ENCODE measurements at places on chromosomes 12 and 14.

DNA sequence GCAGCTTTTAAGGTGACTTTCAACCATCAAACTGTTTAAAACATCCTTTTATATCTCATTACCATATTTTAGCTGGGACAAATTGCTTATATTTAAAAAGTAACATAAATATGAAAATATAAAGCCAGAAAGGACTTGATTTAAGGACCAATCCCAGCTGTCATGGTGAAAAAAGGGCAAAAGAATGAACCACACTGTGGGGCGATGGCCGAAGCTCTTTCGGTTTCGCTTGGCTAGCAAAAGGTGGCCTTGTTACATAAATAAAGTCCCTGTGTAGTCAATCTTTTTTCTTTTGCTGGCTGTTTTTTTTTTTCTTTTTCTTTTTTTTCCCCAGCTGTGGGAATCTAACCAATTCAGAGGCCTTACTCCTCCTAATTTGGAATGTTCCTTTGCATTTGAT is 50.9 kb downstream of the FBXO33 start:
- H3K27ac ChIP-seq: no peak overlapping the region
- DNase-seq: no peak
- no peak overlapping the region for H3K4me3 ChIP-seq

- peak overlapping the region; percentile 55 for H3K4me3 ChIP-seq
- H3K27ac ChIP-seq: peak overlapping the region; percentile 90
- peak; percentile 42 for DNase-seq
- no peaks in the 10 kb centered on the region for H3K36me3 ChIP-seq
Measured at GRCh38 chr12:59040656-59041055, 120.4 kb upstream of the LRIG3 start.

GRCh38 chr14:49106741-49107667 is 479.2 kb downstream of the RPS29 start:
- H3K4me1 ChIP-seq: no peaks in the 10 kb centered on the region
- H3K27me3 ChIP-seq: no peaks in the 10 kb centered on the region
- H3K36me3 ChIP-seq: no peaks in the 10 kb centered on the region
- DNase-seq: no peak
- no peak overlapping the region for H3K27ac ChIP-seq

GRCh38 chr12:107226126-107226525 is 132.8 kb upstream of the CRY1 start:
- no peaks in the 10 kb centered on the region for H3K36me3 ChIP-seq
- H3K4me1 ChIP-seq: no peaks in the 10 kb centered on the region
- H3K27me3 ChIP-seq: peaks cover 13% of the 10 kb centered on the region
- H3K27ac ChIP-seq: no peak overlapping the region

DNA sequence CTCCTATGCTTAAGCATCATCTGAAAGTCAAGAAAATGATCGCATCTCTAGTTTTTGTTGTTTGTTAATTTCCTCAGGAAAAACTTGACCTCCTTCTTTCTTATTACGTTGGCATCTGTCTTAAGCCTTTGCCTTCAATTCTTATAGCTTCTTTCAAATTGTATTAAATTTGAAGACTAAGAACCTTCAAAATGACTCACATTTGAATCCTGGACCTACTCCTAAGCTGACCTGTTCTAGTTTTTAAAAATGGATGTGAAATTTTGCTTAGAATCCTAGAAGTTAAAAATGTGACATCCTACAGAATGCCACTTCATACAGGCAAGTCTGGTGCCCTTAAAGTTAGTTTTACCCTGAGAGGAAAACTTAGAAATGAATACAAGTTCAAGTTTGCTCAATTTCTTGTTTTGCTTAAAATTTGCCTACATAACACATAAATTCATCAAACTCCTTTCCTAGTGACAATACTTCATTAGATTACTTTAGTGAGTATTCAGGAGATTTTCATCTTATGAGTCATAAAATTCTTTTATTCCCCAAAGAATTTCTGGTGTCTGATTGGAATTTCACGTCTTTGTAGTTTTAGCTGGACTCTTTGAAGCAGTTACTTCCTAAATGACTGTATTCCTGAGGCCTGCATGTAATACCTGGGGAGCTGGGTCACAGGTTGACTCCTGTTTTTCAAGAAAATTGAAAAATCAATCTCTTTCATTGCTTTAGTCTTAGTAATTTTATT is 152.3 kb downstream of the MSRB3 start:
- H3K4me3 ChIP-seq: no peak overlapping the region
- peaks cover 36% of the 10 kb centered on the region for H3K4me1 ChIP-seq
- DNase-seq: no peak
- no peaks in the 10 kb centered on the region for H3K27me3 ChIP-seq
- H3K36me3 ChIP-seq: no peaks in the 10 kb centered on the region

- peaks cover 16% of the 10 kb centered on the region for H3K4me1 ChIP-seq
- DNase-seq: no peak
- H3K36me3 ChIP-seq: no peaks in the 10 kb centered on the region
Measured at GRCh38 chr14:94338023-94338422, 14.9 kb upstream of the SERPINA6 start.

- peak; percentile 99 for DNase-seq
- H3K4me3 ChIP-seq: peak overlapping the region; percentile 58
- H3K4me1 ChIP-seq: peaks cover 6% of the 10 kb centered on the region
- H3K27ac ChIP-seq: no peak overlapping the region
- peaks cover 49% of the 10 kb centered on the region for H3K27me3 ChIP-seq
Measured at GRCh38 chr12:113152835-113153814, 3.6 kb downstream of the CFAP73 start.

- H3K27me3 ChIP-seq: no peaks in the 10 kb centered on the region
- H3K36me3 ChIP-seq: no peaks in the 10 kb centered on the region
- H3K27ac ChIP-seq: no peak overlapping the region
- DNase-seq: no peak
- peaks cover 7% of the 10 kb centered on the region for H3K4me1 ChIP-seq
Measured at GRCh38 chr14:53127832-53128231, 25.3 kb downstream of the DDHD1 start.

DNA sequence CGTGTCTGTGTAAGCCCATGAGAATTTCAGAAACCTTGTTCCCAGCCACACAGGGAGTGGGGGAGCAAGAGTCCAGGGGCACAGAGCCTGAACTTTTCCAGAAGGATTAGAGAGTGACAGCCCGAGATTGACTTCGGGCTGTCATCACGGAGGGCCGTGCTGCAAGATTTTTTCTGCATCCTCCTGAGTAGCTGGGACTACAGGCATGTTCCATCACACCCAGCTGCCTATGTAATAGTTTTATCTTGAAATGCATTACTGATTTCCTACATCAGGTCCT is 14.4 kb downstream of the EVL start:
- H3K27ac ChIP-seq: peak overlapping the region; percentile 74
- H3K4me3 ChIP-seq: no peak overlapping the region
- no peak for DNase-seq
- no peaks in the 10 kb centered on the region for H3K27me3 ChIP-seq
- peaks cover 28% of the 10 kb centered on the region for H3K4me1 ChIP-seq
- H3K36me3 ChIP-seq: no peaks in the 10 kb centered on the region

GRCh38 chr14:36656687-36657398 is 4.8 kb upstream of the PAX9 start:
- no peak overlapping the region for H3K27ac ChIP-seq
- H3K4me3 ChIP-seq: no peak overlapping the region
- H3K36me3 ChIP-seq: no peaks in the 10 kb centered on the region
- DNase-seq: peak; percentile 73
- no peaks in the 10 kb centered on the region for H3K4me1 ChIP-seq

GRCh38 chr14:90698379-90698869 is 117.8 kb downstream of the TTC7B start:
- no peaks in the 10 kb centered on the region for H3K36me3 ChIP-seq
- no peak overlapping the region for H3K4me3 ChIP-seq
- no peaks in the 10 kb centered on the region for H3K27me3 ChIP-seq
- H3K27ac ChIP-seq: no peak overlapping the region
- peaks cover 6% of the 10 kb centered on the region for H3K4me1 ChIP-seq

DNA sequence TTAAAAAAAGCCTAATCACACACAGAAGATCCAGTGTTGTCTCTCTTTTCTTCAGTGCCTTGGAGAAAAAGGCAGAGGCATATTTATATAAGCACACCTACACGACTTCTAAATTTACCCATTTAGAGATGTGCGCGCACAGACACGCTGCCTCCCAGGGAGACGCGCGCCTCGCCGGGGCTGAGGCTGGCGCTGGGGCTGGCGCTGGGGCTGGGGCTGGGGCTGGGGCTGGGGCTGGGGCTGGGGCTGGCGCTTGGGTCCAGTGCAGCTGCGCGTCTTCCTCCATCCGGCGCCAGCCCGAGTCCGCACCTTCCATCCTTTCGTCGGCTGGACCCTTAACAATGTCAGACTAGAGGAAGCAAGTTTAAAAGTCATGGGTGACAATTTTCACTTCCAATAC is 118.4 kb upstream of the ARID2 start:
- H3K4me3 ChIP-seq: peak overlapping the region; percentile 58
- H3K36me3 ChIP-seq: no peaks in the 10 kb centered on the region
- no peak for DNase-seq
- peaks cover 16% of the 10 kb centered on the region for H3K4me1 ChIP-seq

- H3K4me1 ChIP-seq: no peaks in the 10 kb centered on the region
- H3K36me3 ChIP-seq: peaks cover 35% of the 10 kb centered on the region
- no peak overlapping the region for H3K27ac ChIP-seq
- no peak overlapping the region for H3K4me3 ChIP-seq
- no peak for DNase-seq
Measured at GRCh38 chr14:77674931-77675330, 32.9 kb downstream of the ALKBH1 start.

- no peak overlapping the region for H3K4me3 ChIP-seq
- no peaks in the 10 kb centered on the region for H3K4me1 ChIP-seq
- H3K27ac ChIP-seq: no peak overlapping the region
- DNase-seq: no peak
- no peaks in the 10 kb centered on the region for H3K36me3 ChIP-seq
Measured at GRCh38 chr14:34937442-34937841, 45.4 kb upstream of the SRP54 start.

GRCh38 chr14:64748995-64749714 is 44.9 kb downstream of the PLEKHG3 start:
- no peak for DNase-seq
- H3K4me3 ChIP-seq: no peak overlapping the region
- H3K4me1 ChIP-seq: peaks cover 20% of the 10 kb centered on the region
- peaks cover 3% of the 10 kb centered on the region for H3K27me3 ChIP-seq
- peaks cover 2% of the 10 kb centered on the region for H3K36me3 ChIP-seq

- DNase-seq: peak; percentile 99
- H3K36me3 ChIP-seq: peaks cover 68% of the 10 kb centered on the region
- H3K27ac ChIP-seq: peak overlapping the region; percentile 65
- H3K27me3 ChIP-seq: no peaks in the 10 kb centered on the region
Measured at GRCh38 chr12:57093415-57094207, 4.7 kb downstream of the NAB2 start.

GRCh38 chr12:77488041-77488620 is 342.6 kb upstream of the NAV3 start:
- no peaks in the 10 kb centered on the region for H3K36me3 ChIP-seq
- peak overlapping the region; percentile 19 for H3K27ac ChIP-seq
- no peaks in the 10 kb centered on the region for H3K4me1 ChIP-seq
- no peak for DNase-seq
- no peaks in the 10 kb centered on the region for H3K27me3 ChIP-seq
- no peak overlapping the region for H3K4me3 ChIP-seq
